Kidney (tissue), 22 donors: ENCODE measurements at places on chromosomes 11 and 22. TPM values are rescaled to one million over a fixed set of nuclear protein-coding genes. Genes with fewer than 3 reads are reported as not detected.

DNA sequence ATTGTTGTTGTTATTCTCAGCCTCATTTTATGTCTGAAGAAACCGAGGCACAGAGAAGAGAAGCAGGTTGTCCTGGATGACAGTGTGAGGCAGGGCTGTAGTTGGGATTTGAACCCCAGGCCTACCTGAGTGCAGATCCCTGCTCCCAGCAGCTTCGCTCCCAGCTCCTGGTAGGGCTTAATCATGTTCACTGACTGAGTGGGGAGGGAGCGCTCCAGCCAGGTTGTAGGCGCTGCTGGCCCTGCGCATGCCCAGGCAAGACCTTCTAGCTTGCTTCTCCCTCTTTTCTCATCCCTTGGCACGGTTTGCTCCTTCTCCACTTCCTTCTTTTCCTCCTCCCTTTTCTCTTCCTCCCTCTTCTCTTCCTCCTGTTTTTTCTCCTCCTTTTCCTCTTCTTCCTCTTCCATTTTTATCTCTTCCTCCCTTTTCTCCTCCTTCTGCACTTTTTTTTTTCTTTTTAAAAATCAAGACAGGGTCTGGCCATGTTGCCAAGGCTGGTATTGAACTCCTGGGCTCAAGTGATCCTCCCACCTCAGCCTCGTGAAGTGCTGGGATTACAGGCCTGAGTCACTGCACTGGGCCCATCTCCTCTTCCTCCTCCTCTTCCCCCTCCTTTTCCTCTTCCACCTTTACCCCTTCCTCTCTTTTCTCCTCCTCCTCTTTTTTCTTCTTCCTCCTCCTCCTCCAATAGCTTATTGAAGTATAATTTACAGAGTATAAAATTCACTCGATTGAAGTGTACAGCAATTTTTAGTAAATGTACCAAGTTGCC is 109.3 kb downstream of the KIAA1671 start:
- no peak for DNase-seq

- peak; percentile 77 for DNase-seq
These were observed 2.6 kb downstream of the ARHGAP8 start for GRCh38 chr22:44754998-44755397.

GRCh38 chr11:17570034-17570433 is 23.0 kb downstream of the OTOG start:
- DNase-seq, result peak; percentile 51

GRCh38 chr22:32649515-32650200 is 151.8 kb upstream of the TIMP3 start:
- no peak for DNase-seq

GRCh38 chr11:68827733-68828132 is 14.0 kb downstream of the CPT1A start:
- DNase-seq, result no peak

DNA sequence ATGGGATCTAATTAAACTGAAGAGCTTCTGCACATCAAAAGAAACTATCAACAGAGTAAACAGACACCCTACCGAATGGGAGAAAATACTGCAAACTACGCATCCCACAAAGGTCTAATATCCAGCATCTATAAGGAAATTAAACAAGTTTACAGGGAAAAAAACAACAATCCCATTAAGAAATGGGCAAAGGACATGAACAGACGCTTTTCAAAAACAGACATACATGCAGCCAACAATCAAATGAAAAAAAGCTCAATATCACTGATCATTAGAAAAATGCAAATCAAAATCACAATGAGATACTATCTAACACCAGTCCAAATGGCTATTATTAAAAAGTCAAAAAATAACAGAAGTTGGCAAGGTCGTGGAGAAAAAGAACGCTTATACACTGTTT is 117.5 kb downstream of the FCHSD2 start:
- DNase-seq, result no peak

DNA sequence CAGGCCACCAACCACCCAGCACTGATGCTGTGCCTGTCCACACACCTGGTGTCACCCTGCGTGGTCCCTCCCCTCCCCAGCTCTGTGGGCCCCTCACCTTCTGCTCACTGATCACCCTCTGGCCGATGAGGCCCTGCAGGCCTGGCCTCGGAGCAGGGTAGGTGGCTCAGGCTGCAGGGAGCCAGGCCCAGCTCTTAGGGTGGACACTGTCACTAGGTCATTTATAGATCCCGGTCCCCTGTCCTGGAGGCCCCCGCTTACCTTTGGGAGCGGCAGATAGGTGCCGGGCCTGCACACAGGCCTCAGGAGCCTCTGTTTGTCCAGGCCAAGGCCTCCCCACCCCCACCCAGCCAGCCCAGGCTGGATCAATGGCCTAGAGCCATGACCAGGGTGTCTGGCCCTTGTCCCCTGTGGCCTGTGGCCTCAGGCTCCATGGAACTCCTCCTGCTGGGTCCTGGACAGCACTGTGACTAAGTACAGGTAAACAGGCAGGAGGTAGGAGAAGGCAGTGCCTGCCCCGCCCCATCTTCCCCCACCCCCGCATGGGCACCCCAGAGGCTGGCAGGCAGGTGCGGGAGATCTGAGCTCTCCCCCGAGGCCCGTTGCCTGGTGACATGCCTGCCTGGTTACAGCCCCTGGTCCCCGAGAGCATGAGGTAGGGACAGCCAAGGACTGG is at the start of gene TMPRSS6:
Gene TMPRSS6, minus strand, starts transcription at position 472 of the 676 bp plus-strand sequence. CDS start 6,296 bp downstream, outside the sequence.
- no peak for DNase-seq

- DNase-seq, result no peak
These were observed 68.1 kb upstream of the CCDC179 start for GRCh38 chr11:22928207-22928917.

PISD gene
- 64.9 TPM for total RNA-seq

DNA sequence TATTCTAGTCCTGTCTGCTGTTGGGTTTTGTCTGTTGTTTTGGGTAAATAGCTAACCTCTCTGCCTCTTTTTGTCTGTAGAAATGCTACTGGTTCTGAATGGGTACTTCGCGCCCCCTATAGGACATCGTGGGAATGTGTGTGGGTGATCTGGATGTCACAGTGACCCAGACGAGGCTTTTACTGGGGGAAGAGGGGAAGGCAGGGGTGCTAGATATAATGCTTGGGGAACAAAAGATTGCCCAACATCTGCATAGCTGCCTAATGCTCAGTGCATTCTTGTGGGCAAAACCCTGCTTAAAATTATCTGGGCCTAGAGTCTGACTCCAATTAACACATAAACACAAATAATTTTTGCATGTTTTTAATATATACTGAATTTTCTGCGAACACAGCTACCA is 57.7 kb downstream of the BMAL1 start:
- peak; percentile 65 for DNase-seq

DNA sequence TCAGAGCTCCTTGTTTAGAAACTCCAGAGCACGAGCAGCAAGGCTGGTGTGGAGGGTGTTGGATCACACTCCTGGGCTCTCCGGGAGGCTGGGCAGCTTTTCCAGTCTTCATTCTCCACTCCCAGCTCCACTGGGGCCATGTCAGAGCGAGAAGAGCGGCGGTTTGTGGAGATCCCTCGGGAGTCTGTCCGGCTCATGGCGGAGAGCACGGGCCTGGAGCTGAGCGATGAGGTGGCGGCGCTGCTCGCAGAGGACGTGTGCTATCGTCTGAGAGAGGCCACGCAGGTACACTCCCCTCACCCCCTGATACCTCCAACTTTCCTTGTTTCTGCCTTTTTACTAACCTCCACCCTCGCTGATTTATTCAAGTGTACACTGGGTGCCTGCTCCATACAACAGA is 4.5 kb downstream of the TAF6L start:
- DNase-seq, result no peak

- peak; percentile 31 for DNase-seq
These were observed 24.5 kb upstream of the SESN3 start for GRCh38 chr11:95255251-95256145.

DNA sequence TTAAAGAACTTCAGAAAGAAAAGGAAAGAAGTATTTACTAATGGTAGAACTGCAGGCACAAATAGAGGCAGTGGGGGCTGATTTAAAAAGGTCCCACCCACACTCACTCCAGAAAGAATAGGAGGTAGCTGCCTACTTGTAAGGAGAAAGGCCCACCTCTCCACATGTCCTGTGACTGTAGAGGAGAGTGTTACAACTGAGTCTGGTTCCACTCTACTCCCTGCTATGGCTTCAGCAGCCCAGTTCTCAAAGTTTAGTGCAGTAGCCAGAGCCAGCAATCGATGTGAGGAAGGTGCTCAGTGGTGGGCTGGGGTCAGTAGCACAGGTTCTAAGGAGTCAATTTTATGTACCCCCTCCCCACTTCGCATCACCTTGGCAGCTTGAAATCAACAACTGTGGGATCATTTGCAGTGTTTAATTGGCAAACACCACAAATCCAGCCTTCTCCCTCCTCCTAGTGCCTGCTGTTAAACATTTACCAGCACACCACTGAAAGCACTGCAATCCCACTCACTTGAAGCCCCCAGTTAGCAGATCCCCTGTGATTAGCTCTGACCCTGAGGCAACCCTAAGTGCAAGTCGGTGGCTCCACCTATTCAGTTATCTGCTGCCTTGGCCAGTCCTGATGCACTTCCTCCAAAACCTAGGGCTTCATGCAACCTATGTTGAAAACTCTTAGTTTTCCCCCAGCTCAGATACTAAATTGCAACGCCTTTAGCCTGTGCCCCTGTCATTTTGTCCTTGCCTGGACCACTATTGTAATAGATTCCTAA is 146.6 kb downstream of the BBOX1 start:
- no peak for DNase-seq

DNA sequence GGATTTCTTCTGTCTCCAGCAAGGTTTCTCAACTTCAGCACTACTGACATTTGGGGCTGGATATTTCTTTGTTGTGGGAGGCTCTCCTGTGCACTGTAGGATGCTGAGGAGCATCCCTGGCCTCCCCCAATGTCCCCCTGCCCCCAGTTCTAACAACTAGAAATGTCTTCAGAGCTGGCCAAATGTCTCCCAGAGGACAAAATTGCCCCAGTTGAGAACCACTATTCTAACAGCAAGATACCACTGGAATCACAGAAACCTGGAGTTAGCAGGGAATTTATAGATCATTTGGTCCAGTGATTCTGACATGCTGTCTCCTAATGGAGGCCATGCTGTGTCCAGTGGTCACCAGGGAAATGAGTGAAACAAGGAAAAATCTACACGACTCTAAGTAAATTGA is 32.2 kb upstream of the DMC1 start:
- DNase-seq, result no peak

GRCh38 chr22:44341431-44342346 is 28.9 kb upstream of the SHISAL1 start:
- peak; percentile 81 for DNase-seq

PDGFB gene
- total RNA-seq, result 14.2 TPM

GRCh38 chr22:45268167-45268957 is 16.4 kb upstream of the UPK3A start:
- peak; percentile 92 for DNase-seq
